ENCODE measurements at places on chromosomes 7 and 10.

GRCh38 chr7:141946796-141947195 is at the start of gene CLEC5A:
CLEC5A (minus strand) TSS chr7:141946974; CDS start chr7:141946292, 682 bp downstream.
- no peak for DNase-seq

GRCh38 chr7:133804127-133804526 is 323.0 kb upstream of the LRGUK start:
- DNase-seq, result no peak

DNA sequence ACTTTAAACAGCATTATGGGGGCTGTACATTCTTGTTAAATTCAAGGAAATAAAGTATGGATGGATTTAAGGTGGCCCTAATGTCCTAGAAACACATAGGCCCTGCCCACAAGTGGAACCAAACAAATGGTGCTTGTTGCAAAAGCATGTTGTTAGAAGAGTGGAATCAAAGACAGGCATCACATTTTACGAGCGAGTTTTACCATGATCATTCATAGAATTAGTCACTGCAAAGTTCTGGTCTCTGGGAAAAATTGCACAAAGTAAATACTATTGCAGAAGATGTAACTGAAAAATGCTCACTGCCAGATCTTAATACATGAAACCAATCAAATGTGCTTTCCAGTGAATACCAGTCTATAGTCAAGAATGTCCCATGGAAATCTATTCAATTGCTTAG is 677.1 kb downstream of the PARD3 start:
- no peak for DNase-seq

GRCh38 chr7:44449584-44449928 is 40.9 kb downstream of the NUDCD3 start:
- DNase-seq, result no peak

DNA sequence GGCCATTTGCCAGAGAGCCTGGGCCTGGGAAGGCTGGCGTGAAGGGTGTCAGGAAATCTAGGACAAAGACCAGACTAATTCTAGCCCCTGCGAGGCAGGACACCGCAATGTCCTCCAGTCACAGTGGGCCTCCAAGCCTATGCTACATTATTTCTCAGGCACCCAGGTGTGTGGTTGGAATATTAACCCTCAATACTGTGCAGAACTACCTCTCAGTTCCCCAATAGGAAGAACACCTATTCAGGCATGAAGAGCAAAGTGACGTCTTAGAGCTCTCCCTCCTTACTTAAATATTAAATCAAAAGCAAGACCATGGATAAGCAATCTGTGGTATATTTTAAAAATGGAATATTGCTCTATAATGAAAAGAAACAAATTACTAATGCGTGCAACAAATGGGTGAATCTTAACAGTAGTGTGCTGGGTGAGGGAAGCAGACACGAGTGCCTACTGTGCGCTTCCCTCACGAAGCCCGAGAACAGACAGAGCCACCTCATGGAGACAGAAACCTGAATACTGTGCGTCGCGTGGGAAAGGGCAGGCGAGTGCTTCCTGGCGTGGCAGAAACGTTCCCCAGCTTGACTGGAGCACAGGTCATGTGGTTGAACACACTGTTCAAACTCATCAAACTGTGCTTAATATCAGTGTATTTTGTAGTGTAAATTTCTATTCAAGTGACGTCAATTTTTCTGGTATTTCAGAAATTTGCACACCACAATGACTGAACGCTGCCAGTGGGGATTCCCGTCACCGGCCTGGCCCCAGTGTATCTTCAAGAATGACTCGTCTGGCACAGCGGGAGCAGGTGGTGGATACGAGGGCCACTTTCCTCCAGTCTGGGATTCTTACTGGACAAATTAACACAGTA is 15.5 kb upstream of the PTPRN2 start:
- DNase-seq, result no peak

GRCh38 chr10:29569795-29570194 is 65.0 kb downstream of the SVIL start:
- DNase-seq, result no peak

DNA sequence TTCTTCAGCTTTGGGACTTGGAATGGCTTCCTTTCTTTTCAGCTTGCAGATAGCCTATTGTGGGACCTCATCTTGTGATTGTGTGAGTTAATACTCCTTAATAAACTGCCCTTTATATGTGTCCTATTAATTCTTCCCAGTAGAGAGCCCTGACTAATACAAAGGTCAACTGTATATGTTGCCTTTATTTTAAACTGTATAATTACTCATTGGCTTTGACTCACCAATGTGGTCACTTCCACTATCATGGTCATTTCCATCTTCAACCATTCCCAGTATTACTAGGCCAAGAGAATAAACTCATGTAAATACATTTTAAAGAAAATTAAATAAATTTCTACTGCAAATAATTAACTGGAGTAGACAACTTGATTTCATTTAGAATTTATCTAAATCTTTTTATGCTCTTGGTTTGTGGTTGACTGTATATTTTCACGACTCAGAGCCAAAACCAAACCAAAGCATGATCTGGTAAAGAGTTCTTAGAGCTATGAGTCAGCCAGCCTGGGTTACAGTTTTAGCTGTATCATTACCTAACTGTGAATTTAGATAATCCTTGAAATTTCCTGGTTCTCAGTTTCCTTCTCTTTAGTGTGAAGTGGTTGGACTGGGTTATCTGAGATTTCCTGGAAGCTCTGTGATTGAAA is 188.4 kb downstream of the PPP1R3A start:
- DNase-seq, result no peak

DNA sequence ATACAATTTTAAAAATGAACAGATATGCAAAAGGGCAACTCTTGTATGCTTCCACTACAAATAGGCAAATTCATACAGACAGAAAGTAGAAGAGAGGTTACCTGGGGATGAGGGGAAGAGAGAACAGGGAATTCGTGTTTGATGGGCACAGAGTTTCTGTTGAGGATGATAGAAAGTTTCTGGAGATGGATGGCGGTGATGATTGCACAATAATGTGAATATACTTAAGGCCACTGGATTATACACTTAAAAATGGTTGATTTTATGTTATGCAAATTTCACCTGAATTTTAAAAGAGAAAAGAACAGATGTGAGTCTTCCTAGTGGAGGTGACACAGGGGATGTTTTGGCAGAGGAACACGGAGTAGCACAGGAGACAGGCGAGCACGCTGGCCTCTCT is 89.3 kb downstream of the TEX36 start:
- DNase-seq, result no peak

DNA sequence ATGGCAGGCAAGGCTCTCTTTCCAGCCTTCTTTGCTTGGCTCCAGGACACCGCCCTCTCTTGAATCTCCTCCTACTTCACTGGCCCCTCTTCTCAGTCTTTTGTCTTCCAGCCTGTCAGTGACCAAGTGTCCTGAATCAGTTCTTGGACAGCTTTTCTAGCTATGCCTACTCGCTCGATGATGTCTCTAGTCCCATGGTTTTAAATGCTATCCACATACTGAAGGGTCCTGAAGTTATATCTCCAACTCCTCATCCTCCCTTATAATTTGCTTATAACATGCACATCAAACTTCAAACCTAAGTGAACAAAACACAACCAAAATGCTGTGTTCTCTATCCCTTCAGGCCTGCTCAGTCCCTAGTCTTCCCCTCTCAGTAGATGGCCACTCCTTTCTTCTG is 5.0 kb upstream of the GOLGA7B start:
- no peak for DNase-seq

GRCh38 chr10:29540016-29540415 is 94.8 kb downstream of the SVIL start:
- DNase-seq, result no peak

GRCh38 chr7:148849393-148850098 is 34.5 kb downstream of the EZH2 start:
- no peak for DNase-seq

DNA sequence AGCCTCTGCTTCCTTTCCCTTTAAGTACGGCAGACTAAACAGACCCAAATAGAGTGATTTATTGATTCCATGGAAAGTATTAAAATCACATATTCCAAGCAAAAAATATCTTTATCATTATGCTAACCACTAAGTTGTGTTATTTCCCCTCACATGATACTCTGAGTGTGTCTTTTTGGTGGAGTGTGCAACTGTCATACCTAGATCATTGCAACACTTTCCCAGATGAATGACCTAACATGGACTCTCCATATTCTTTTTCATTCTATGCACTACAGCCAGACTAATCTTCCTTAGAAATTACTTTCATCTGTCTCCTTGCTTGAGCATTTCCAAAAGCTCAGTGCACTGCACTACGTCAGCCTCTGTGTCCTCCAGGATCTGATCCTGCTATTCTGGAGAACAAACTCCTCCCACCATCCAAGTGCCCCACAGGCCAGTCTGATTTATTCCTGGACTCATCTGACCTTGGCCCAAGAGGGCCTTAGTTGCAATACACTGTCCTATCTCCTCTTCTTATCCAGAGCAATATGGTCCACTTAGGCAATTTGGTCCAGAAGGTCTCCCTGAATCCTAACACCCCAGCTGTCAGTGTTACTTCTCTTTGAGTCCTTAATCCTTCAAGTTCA is 263.3 kb upstream of the KLF6 start:
- no peak for DNase-seq

DNA sequence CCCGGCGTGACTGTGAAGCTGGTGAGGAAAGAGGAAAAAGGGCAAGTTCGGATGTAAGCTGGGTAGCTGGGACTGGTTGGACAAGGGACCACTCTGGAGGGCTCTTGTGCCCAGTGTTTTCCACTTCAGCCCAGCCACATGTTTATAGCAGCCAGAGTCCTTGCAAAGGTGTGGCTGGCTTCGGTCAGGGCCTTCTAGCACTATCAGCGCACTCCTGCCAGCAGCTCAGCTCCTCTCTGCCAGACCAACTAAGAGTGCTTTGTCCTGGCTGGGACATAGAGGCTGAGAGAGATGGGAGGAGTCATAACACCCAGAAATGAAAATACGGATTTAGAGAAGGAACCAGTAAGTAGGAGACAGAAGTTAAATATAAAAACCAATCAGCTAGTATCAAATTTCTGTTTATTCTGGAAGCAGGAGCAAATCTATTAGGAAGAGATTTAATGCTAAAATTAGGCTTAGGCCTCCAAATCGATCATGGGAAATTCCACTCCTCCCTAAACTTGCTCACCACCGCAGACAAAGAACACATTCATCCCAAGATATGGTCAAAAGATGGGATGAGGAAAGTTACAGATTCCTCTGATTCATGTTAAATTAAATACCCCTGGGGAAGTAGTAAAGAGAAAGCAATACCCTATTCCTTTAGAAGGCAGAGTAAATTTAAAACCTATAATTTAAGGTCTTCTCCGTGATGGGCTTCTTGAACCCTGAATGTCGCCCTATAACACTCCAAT is 135.0 kb downstream of the RALA start:
- no peak for DNase-seq

DNA sequence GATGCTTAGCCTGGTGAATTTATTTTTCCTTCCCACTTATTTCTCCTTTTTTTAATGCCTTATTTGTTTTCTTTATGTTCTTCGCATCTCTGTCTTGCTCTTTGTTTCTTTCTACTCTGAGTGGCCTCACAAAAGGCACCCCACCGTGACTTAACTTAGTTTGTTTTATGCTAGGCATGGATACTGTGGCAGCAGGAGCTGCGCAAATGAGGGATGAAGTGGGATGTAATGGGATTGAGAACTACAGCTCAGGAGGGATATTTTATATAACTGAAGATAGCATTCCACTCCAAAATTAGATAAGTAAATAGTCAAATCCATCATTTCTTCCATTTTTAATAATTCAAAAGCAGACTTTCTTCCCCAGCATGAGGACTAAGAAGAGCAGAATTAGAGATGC is 1.7 kb upstream of the CACNA2D1 start:
- DNase-seq, result no peak

DNA sequence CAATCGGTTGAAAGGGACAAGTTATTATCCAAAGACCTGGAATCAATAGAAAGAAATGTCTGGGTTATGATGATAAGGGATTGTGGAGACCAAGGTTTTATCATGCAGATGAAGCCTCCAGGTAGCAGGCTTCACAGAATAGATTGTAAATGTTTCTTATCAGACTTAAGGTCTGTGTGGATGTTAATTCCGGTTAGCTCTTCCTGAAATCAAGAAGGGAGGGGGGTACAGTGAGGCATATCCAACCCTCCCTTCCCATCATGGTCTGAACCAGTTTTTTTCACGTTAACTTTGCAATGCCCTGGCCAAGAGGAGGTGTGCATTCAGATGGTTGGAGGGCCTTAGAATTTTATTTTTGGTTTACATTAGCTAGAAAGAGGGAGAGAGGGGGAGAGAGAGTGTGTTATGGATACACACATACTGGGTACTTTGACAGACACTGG is 9.8 kb upstream of the LRRC61 start:
- no peak for DNase-seq

DNA sequence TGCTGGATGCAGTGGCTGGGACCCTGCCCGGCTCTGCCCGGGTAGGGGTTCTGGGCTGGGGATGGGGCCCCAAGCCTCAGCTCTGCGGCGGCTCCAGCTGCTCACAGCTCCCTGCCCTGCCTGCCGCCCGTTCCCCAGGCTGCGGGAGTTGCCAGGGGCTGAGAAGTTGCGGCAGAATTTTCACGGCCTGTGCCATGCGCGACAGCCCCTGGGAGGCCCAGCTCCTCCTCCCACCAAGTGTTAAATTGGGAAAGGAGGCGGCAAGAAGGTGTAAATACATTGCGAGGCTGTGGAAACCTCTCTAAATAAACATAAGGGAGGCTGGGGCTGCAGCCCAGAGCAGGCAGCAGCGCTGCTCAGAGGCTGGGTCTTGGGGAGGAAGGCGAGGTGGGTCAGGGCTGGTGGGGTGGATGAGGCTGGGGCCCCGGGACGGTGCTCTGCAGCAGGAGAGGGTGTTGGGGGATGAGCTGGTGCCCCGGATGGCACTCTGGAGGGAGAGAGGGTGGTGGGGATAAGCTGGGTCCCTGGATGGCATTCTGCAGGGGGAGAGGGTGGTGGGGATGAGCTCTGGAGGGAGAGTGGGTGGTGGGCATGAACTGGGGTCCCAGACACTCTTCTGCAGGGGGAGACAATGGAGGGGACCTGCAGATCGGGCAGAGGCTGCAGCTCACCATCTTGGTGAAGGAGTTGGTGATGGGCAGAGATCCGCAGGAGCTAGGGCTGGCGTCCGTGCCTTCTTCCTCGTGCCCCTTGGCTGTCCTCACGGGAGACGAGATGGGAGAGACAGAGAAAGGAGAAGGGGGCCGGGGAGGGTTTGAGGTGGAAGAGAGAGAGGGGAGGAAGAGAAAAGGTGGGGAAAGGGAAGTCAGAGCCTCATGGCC is 85.5 kb upstream of the GNA12 start:
- DNase-seq, result no peak

- DNase-seq, result no peak
Observed at GRCh38 chr10:133475425-133475734, 21.6 kb downstream of the SCART1 start.

DNA sequence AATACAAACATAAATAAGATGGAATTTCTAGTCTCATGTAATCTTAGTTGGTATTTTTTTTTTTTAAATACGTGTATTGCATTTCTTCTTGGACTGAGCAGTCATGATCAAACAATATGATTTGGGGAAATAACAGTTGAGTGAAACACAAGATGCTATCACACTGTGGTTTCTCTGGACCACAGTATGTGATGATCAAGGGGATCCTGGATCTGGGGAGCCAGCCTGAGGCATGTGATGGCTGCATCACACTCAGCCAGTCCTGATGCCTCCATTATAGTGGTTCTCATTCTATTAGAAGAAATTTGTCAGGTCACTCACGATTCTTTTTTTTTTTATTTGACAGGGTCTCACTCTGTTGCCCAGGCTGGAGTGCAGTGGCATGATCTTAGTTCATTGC is 495.9 kb upstream of the POT1 start:
- no peak for DNase-seq
